NCI-H1417 (cell line): ENCODE measurements at places on chromosomes 6 and 20.

- no peak for DNase-seq
Measured at GRCh38 chr20:432208-432607, 24.1 kb downstream of the RBCK1 start.

DNA sequence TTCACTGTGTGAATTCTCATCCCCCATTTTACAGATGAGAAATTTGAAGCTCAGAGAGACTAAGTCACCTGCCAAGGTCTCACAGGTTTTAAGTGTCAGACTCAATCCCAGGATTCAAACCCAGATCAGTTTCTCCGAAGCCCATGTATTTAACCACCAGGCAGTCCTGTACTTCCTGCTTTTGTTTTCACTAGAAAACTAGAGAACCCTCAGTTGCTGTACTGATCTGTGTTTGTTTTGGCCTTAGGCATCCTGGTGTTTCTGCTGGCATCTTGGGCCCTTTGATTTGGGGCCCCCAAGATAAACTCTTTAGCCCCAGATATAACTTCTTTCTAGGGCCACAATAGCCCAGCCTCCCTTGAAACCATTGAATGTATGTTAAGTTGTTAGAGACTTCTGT, 36.5 kb downstream of the PPP1R16B start:
- no peak for DNase-seq

GRCh38 chr20:44536175-44536574, 14.3 kb upstream of the SERINC3 start:
- DNase-seq = no peak

DNA sequence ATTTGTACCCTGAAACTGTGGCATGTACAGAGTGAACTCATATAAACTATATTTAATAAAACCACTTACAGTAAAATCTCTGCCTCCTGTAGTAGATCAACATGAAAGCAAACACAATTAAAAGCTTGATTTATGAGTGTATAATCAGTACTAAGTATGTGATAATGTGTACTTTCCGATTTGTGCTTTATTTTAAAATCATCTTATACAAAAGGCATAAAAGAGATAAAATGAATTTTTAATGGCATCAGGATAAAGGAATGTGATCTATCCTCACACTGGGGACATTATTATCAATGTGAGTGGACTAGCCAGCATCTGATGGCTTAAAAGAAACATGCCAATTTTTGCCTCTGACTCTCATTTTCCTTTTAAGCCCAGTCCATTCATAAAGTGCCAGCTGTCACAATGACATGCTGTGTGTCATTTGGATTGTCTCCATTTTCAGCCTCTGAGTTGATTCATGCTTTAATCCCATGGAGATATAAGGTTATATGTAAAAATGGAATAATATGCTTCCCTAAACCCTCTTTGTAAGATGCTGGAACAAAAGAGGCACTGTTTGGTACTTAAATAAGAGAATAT, 831.6 kb upstream of the EYS start:
- DNase-seq = no peak

DNA sequence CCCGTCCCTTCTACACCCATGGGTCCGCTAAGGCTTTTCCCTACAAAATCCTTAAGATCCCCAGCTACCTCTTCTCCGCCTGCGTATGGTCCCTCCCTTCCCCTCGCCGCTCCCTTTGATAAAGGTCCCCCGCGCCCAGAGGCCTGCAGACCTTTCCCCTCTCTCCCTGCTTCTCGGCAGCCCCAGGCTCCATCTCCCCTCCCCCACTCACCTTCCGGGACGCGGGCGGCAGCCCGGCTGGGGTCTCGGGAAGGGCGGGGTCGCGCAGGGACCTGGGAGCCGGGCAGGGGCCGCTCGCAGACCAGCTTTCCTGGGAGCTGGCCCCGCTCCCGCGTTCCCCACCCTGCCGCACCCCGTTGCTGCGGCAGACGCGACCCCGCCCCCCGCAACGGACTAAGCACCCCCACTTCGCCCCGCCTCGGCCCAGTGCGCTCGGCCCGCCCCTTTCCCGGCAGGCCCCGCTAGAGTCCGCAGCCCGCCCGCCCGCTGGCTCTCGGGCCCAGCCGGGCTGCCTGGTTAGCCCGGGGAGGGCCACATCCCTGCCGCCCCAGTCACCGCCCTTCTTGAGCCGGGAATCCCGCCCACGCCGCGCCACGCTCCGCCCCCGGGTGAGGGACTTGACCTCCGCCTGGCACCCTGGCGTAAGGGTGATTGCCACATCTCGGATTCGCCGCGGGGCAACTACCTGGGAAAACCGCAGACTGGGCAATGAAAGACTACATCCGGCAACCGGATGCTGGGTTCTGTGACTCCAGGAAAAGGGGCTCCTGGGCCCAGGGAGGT, at the start of gene FLOT1:
Gene FLOT1 (minus strand): TSS at position 372 of the 783 bp plus-strand sequence. CDS start 498 bp downstream, outside the sequence.
- peak; percentile 91 for DNase-seq

- DNase-seq = peak; percentile 62
Measured at GRCh38 chr6:26172608-26172968, 85.4 kb downstream of the HFE start.

DNA sequence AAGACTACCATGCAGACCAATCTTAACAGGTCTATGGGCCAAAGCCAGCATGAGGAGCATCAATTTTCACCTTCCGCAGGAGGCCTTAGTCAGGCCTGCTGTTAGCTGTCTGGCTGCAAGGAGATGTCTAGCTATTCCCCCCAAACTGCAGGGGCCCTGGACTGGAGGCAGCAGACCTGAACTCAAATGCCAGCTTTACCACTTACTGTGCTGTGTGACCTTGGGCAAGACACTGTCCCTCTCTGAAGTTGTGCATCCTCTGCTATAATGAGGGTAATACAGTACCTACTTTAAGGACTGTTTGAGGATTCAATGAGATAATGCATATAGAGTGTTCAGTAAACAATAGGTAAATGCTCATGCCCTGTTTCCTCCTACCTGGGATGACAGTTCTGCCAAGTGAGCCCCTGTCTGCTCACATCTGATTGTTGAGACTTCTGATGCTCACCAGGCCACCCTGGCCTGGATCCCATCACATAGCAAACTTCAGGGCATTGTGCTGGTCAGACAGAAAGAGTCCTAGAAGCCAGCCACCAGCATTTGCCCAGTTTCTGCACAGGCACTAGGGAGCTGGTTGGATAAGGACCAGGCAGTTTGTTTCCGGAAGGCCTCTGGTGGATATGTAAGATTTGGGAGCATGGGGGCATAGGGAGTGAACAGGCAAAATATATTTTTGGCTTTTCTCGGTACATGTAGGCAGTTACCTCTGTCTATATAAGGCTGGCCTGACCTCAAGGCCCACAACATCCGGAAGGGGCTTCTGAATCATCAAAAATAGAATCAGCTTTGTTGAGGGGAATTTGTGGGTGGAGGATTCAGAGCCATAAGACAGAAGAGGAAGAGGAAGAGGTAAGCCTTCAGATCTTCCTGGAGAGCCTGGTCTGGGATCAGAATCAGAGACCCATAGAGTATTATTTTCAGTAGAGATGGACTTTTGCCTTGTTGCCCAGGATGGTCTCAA, 2.3 kb upstream of the OCSTAMP start:
- DNase-seq = no peak

- peak; percentile 8 for DNase-seq
Measured at GRCh38 chr6:111478064-111478476, 4.9 kb downstream of the REV3L start.

DNA sequence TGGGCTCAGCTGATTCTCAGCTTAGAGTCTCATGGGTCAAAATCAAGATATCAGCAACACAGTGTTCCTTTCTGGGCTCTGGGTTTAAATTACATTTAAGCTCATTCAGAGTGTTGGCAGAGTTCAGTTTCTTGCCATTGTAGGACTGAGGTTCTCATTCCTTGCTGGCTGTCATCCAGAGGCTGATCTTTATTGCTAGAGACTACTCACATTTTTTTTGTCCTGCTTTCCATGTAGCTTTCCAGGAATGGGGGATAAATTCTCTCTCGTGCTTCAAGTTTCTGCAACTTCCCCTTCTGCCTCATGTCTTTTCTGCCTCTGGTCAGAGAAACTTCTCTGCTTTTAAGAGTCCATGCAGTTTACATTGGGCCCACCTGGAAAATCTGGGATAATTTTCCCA, 86.9 kb downstream of the RFX6 start:
- no peak for DNase-seq

DNA sequence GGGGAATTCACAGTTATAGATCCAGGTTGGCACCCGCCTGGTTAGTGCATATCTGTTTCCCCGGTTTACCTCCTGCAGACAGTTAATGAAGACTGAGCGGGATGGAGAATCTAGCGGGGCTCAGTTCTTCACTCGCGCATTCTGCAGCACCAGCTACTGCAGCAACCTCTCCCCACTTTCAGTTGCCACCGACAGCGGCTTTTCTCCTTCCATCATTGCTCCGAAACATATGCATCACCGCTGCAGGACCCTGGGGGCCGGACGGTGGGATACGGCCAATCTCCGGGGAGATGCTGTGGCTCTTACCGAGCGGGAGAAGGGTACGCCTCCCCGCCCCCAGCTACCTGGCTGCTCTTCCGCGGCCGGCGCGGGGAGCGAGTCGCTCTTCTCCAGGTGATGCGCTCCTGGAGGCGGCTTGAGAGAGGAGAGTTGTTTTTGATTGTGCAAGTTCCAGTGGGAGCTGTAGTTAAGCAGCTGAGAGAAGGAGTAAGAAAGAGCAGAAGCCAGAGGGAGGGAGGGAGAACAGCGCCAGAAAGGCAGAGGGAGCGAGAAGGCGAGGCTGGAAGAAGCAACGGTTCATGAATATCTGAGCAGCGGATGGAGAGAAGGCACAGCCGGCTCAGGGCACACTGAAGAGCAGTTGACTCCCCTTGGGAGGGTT, at the start of gene SGK1:
Gene SGK1 (minus strand): TSS at position 642 of the 661 bp plus-strand sequence. CDS start 652 bp downstream, outside the sequence.
- peak; percentile 20 for DNase-seq

DNA sequence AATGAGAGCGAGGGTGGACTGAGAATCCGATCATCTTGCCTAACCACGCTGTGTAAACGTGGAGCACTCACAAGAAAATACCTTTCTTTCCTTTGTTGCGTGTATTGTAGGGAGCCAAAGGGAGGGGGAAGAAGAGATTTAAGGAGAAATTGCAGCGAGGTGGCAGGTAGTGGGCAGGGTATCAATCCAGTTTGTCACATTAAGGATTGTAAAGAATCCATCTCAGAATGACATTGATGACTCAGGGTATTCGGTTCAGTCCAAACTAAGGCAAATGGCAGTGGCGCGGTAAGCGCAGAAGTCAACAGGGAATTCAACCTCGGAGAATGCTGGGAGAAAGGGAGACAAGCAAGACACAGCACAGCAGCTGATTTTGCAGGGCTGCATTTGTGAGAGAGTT, 146.2 kb downstream of the ID4 start:
- DNase-seq = no peak

GRCh38 chr6:4384656-4385055, 249.3 kb upstream of the ECI2 start:
- DNase-seq = no peak

- DNase-seq = no peak
Measured at GRCh38 chr20:38935285-38935684, 9.1 kb downstream of the FAM83D start.

DNA sequence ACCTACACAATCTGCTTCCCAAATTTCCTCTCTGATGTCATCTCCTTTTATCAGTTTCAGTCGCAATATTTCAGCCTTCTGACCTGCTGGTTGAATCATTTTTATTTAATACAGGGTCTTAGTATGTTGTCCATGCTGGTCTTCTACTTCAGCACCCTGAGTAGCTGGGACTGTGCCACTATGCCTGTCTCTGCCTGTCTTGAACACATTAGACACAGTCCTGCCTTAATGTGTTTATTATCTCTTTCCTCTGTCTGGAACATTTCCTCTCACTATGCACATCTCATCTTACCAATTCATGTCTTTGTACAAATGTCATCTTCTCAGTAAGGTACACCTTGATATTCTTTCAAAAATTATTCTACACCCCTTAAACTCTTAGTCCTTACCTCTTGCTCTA, 106.5 kb downstream of the THEMIS start:
- no peak for DNase-seq

- no peak for DNase-seq
Measured at GRCh38 chr6:140669321-140669720, 1294.9 kb upstream of the CITED2 start.

DNA sequence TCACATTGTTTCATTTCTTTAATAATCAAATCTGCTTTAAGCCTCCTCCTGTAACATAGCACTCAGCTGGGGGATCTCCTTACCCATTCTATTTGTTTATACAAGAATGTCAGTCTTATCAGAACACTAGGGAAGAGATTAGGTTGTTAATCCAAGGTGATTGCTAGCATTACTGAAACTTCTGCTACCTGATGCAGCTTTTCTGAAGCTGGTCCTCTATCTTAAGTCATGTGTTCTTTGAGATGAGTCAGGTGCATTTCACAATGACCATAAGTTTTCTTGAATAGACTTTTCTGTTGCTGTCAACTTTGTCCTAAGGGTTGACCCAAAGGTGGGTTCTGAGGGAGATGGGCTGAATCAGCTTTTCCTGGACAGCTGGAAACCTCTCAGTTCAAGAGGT, 60.7 kb upstream of the SYNCRIP start:
- no peak for DNase-seq

GRCh38 chr6:14305131-14305530, 187.6 kb downstream of the CD83 start:
- no peak for DNase-seq

DNA sequence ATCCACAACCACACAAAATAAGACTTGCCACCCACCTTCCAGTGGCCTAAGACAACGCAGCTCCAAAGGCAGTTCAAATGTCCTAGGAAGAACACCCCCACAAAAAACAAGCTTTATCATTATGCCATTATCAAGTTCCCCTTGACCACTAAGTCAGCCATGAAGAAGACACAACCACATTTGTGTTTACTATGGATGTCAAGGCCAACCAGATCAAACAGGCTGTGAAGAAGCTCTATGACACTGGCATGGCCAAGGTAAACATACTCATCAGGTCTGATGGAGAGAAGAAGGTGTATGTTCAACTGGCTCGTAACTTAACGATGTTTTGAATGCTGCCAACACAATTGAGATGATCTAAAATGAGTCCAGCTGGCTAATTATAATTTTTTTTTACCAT, 26.1 kb downstream of the SEC63 start:
- peak; percentile 65 for DNase-seq

- DNase-seq = no peak
Measured at GRCh38 chr6:52227495-52227894, 16.8 kb downstream of the IL17F start.

GRCh38 chr6:43184268-43184985, 2.4 kb downstream of the CUL9 start:
- DNase-seq = no peak

- DNase-seq = no peak
Measured at GRCh38 chr6:137759624-137760023, 107.4 kb upstream of the TNFAIP3 start.

- DNase-seq = no peak
Measured at GRCh38 chr6:50093938-50094272, 44.2 kb upstream of the DEFB112 start.

DNA sequence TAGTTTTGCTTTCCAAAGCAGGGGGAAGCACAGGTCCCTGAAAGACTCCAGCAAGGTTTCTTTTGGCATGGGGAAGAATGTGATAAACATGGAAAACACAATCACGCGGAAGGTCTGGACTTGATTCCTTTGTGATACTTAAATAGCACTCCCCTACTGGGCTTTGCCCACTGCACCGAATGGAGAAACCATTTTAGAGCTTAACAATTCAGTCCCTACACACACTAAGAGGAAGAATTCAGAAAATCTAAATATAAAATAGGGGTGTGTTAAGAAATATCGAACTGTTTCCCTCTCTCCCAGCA, 71.4 kb upstream of the NHSL1 start:
- peak; percentile 64 for DNase-seq
